Left ventricle myocardium inferior (tissue), 1 donor: ENCODE measurements at places on chromosomes 4 and X. TPM values are rescaled to one million over a fixed set of nuclear protein-coding genes. Genes with fewer than 3 reads are reported as not detected.

DNA sequence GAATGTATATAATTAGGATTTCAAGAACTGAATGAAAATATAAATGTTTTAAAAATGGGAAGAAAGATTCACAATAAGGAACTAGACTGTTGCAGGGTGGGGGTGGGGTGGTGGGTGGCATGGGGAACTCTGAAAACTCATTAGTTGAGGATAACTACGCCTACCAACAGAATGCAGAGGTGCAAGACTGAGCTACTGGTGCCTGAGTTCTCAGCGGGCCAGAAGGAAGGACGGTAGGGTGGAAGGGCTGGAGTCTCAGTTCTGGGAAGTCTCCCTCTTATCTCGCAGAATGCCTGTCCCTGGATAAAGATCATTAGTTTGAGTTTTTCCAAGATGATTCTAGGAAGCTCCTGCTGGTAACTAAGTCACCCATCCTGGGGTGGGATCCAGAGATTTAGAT lies 1.3 kb upstream of the SOD3 start:
- peak overlapping the region; percentile 82 for H3K27ac ChIP-seq
- no peaks in the 10 kb centered on the region for H3K36me3 ChIP-seq
- DNase-seq, result no peak
- peak overlapping the region; percentile 59 for H3K4me3 ChIP-seq

GRCh38 chr4:24443200-24443599 lies 141.2 kb downstream of the DHX15 start:
- DNase-seq, result no peak
- H3K27ac ChIP-seq, result no peak overlapping the region
- H3K4me1 ChIP-seq, result no peaks in the 10 kb centered on the region
- H3K36me3 ChIP-seq, result no peaks in the 10 kb centered on the region
- H3K4me3 ChIP-seq, result no peak overlapping the region

GRCh38 chr4:2357821-2358745 lies 60.4 kb downstream of the ZFYVE28 start:
- no peaks in the 10 kb centered on the region for H3K36me3 ChIP-seq
- H3K27me3 ChIP-seq, result no peaks in the 10 kb centered on the region
- H3K4me1 ChIP-seq, result peaks cover 17% of the 10 kb centered on the region
- no peak for DNase-seq
- H3K4me3 ChIP-seq, result no peak overlapping the region

DNA sequence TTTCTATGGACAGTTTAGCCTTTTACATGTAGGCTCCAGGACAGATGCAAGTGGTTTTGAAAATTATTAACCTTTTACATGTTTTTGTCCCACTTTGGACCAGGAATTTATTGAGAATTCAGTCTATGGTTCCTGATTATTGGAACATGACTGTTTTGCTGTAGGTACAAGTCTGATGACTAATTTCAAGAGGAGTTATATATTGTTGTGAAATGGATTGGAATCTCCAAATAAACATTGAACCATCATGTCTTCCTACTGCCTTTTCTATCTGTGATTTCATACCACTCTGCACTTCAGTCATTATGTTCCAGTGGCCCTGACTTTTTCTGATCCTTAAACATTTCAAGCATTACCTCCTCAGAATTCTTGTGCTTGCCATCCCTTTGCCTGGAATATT lies 35.9 kb downstream of the TBC1D19 start:
- no peak overlapping the region for H3K27ac ChIP-seq
- no peak overlapping the region for H3K4me3 ChIP-seq
- no peak for DNase-seq
- H3K4me1 ChIP-seq, result no peaks in the 10 kb centered on the region

GRCh38 chrX:148811236-148811635 lies 310.8 kb downstream of the AFF2 start:
- no peaks in the 10 kb centered on the region for H3K27me3 ChIP-seq
- no peaks in the 10 kb centered on the region for H3K4me1 ChIP-seq
- no peaks in the 10 kb centered on the region for H3K36me3 ChIP-seq
- no peak overlapping the region for H3K4me3 ChIP-seq
- no peak overlapping the region for H3K27ac ChIP-seq

The ADRA2C gene
- total RNA-seq, result 4.5 TPM
